Dermis microvascular lymphatic vessel endothelial cell (primary cell): ENCODE measurements at places on chromosomes 4 and X.
A peak's percentile ranks its signal among the peaks of the same experiment; 100 is the strongest.

- DNase-seq = no peak
Measured at GRCh38 chr4:7213807-7214206, 21.5 kb downstream of the SORCS2 start.

GRCh38 chr4:133385161-133385954, 236.3 kb downstream of the PCDH10 start:
- no peak for DNase-seq

DNA sequence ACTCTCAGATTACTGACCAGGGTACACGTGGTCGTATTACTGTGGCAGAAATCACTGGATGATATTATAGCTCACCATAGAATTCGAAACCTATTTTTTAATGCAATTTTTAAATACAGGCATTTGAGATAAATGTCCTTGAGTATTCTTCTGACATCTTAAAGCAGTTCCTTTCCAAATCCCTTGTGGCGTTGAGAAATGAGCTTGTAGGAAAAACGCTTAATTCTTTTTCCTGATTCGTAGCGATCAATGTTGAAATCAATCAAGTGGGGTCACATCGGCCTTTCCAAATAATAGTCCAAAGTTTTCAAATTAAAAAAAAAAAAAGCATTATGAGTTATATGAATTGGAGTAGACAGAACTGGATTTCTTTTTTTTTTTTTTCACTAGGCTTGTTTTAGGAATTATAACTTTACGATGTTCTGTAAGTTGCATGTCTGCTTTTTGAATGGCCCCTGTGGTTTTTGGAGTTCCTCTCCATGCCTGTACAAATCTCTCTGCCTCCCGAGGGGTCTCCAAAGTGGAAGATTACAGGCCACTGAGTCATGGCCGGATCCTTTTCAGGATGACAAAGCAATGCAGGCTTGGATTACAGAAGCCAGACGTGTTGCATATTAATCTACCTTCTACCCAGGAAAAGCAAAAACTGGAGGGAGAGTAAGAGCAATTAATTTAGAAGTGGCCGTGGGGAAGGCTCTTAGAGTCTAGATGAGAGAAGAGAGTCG, 226.1 kb downstream of the SHOX start:
- no peak for DNase-seq

GRCh38 chrX:53242310-53242709, 17.3 kb upstream of the KDM5C start:
- DNase-seq = no peak

DNA sequence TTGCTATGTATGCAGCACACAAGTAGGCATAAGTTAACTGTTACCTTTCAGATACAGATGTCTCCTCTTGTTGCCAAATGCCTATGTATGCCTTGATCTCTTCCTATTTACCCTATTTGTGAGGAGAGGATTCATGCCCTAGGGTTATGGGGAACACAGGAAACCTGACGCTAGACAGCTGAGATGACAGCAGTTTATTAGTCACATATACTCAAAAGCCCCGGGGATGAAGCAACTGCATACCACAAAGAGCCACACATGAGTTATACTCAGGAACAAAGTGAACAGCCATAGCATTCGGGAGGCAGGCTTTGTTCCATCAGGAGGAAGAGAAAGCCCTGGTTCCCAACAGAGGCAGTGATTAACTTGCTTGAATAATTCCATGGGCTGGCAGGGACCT, 1011.7 kb upstream of the PCDH7 start:
- no peak for DNase-seq

DNA sequence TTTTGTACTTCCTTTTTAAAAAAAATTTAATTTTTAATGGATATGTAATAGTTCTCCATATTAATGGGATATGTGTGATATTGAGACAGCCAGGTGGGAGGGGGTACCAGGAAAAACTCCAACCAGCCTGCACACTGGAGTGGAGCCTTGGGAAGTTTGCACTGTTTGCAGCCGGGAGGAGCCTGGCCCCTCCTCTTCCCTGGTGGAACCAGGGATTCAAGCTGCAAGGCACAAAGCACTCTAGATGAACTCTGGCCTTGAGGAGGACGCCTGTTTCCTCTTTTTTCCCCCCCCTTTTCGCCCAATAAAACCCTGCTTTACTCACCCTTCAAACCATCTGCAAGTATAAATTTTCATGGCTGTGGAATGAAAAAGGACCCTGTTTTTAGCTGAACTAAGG, 48.2 kb upstream of the GC start:
- no peak for DNase-seq

GRCh38 chr4:78610546-78611214, 59.1 kb downstream of the ANXA3 start:
- DNase-seq = no peak

GRCh38 chr4:173448608-173449379, 49.9 kb upstream of the SCRG1 start:
- DNase-seq = no peak

DNA sequence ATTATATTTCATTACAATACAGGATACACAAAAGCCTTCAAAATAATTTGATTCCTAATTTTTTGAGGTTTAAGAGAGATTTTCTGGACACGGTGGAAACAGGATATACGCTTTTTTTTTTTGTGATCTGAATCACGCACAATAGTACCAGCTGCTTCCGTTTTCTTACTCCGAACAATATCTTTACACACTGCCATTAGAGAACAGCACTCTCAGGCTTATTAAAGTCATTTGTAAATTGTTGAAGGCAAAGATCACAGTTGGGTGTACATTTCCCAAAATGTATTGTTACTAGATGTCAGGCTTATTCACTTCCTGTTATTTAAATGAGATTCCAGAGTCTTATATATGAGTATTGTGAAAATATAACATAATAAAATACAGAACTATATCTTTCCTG, 71.5 kb downstream of the TMEM47 start:
- DNase-seq = peak; percentile 86

DNA sequence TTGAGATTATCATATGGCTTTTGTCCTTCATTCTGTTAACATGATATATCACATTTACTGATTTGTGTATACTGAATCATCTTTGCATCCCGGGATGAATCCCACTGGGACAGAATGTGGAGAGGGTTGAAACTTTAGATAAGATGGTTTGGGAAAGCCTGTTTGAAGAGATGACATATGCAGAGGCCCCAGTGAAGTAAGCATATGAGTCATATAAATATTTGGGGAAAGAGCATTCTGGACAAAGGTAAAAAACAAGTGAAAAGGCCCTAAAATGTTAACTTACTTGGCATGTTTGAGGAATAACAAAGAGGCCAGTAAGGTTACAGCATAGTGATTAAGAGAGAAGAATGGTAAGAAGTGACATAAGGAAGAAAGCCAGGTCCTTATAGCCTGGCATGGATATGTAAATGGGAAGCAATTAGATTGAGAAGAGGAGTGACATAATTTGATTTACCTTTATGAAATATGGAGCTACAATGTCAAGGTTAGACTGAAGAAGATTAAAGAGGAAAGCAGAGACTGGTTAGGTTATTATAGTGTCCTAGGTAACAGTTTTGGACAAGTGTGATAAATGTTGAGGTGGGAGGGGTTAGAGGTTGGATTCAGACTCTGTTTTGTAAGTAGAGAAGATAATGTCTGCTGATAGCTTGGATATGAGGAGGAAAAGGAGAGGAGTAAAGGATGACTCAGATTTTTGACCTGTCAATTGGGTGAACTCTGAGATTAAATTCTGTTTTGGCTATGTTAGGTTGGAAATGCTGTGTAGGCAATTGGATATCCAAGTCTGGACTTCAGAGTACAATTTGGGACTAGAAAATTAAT, 54.6 kb upstream of the DRP2 start:
- DNase-seq = no peak

- DNase-seq = no peak
Measured at GRCh38 chr4:76977736-76978350, 28.3 kb downstream of the SEPTIN11 start.

GRCh38 chrX:110965409-110966090, 130.4 kb upstream of the PAK3 start:
- no peak for DNase-seq

DNA sequence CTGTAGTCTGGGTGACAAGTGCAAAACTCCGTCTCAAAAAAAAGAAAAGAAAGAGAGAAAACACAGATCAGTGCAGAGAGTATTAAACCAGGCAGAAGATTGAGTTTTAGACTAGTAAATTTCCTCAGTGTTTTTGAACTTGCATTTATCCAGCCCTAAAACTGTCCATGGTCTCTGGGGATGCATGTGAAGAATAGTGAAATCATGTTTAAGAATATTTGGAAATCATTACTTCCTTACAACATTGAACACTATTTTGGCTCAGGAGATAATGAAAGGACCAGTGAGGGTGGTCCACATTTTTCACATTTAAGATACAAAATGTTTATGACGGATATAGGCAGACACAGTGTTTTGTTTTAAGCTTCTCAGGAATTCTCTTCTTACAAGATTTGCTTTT, 195.8 kb upstream of the RASGEF1B start:
- no peak for DNase-seq

DNA sequence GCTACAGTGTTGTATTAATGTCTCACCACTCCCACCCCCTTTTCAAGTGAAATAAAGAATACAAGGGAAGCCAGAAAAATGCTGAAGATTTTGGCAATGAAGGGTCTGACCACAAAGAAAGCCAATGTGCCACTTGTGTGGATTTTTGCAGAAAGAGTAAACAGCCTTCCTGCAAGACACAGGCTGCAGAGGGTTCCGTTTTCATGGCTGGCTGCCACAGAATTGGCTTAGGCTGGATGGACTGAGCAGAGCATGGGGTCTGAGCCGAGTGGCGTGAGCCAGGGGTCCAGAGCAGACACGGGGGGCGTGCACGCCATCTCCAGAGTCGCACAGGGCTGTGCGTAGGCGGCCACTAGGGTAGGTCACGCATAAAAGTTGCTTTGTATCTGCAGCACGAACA, 69.2 kb downstream of the MTNR1A start:
- no peak for DNase-seq

DNA sequence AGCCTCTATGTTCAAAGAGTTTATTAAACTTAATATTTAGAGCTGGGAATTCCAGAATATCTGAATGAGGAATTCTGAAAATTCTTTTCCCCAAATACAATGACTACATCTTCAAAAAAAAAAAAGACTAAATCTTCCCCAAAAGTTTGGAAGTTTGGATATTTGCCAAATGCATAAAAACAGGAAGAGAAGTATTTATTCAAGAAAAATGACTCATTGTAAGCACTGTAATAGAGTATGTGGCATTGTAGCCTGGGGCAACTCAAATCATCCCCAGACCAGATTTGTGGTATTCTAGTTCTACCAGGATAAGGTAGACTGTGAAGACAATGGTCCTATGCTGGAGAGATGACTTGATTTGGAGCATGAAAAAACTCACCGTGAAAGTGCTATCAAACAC, 78.5 kb upstream of the PDHA2 start:
- no peak for DNase-seq

GRCh38 chr4:2688697-2689096, 67.4 kb downstream of the TNIP2 start:
- no peak for DNase-seq

GRCh38 chrX:132614297-132614696, 125.5 kb upstream of the MBNL3 start:
- DNase-seq = no peak

- no peak for DNase-seq
Measured at GRCh38 chrX:83077606-83078005, 430.5 kb upstream of the POU3F4 start.

GRCh38 chr4:109572154-109572553, 12.1 kb downstream of the MCUB start:
- DNase-seq = no peak

- no peak for DNase-seq
Measured at GRCh38 chr4:98510340-98510739, 148.1 kb downstream of the TSPAN5 start.

GRCh38 chr4:15077969-15078368, 75.7 kb downstream of the CPEB2 start:
- no peak for DNase-seq

DNA sequence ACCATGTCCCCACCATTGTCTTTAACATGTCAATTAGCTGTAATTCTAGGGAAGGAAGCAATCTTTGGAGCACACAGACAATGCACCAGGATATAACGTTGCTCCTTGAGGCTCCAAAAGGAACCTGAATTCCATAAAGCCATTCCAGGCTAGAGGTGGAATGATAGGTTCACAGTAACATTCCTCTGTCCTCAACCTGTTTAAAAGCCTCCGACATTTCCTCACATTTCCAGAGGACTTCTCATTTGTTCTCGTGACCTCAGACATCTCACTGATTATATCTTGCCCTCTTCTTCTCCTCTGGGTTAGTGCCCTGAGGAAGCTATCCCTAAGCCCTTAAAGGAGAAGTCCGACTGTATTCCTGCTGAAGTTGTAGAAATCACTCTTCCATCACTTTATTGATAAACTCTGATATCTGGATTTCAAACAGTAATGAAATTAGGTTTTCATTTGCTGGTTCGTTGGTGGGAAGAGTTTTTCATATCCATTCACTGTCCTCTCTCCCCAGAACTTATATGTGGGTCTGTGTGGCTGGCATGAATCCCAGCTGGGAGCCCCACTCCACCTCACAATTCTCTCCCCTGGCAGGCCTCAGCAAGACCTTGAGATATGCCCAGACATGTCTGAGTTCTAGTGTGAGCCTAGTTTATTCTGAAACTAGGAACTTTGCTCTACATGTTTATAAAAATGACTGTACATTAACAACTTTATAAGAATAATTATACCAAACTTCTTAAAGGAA, 44.2 kb upstream of the PRSS12 start:
- no peak for DNase-seq

- DNase-seq = no peak
Measured at GRCh38 chrX:69987691-69988090, 62.0 kb downstream of the AWAT2 start.

DNA sequence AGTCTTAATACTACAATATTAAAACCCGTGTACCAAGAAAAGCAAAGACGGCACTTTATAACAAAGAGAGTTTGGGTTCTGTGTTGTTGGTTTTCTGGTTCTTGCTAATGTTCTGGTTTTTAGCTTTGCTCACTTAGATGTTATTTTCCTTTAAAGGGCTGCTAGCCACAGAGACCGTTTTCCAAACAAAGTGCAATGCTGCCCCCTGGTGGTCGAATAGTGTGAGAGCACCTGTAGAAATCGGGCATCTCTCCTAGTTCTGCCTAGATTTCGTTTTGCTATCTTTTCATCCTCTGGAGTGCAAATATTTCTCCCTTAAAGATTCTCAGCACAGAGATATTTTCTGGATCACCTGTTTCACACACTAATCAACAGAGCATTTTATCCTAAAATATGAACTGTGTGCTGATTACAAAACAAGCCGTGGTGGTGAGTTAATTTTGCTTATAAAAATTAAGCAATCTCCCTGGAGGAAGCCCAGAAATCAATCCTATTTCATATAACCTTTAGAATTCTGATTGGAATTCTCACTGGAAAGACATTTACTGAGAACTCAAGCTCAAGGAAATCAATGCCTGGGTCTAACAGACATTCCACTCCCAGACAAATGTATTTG, 334.5 kb upstream of the NOCT start:
- DNase-seq = peak; percentile 71

DNA sequence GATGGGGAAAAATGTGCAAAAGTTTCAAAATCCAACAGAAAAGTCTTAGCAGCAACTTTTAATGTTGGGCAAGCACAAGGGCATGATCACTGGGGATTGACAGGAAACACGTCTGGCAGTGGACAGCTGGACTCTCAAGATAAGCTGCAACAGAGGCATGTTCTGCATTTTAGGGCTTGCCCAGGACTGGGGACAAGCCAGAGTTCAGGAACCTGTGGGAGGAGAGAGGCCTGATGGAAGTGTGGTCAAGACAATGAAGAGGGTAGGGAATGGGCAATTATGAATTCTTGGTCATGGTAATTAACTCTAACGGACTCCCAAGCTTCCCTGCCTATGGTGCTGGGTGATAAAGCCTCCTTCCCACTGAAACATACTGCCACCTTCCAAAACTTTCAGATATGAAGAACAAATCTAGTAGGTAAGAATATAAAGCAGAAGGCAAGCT, 48.4 kb downstream of the ANXA3 start:
- DNase-seq = peak; percentile 66
